Hematopoietic multipotent progenitor cell treated with erythropoietin and hydrocortisone succinate and interleukin-3 and kit ligand, for 4 days (in vitro differentiated cells): ENCODE measurements at places on chromosomes 4 and X.

DNA sequence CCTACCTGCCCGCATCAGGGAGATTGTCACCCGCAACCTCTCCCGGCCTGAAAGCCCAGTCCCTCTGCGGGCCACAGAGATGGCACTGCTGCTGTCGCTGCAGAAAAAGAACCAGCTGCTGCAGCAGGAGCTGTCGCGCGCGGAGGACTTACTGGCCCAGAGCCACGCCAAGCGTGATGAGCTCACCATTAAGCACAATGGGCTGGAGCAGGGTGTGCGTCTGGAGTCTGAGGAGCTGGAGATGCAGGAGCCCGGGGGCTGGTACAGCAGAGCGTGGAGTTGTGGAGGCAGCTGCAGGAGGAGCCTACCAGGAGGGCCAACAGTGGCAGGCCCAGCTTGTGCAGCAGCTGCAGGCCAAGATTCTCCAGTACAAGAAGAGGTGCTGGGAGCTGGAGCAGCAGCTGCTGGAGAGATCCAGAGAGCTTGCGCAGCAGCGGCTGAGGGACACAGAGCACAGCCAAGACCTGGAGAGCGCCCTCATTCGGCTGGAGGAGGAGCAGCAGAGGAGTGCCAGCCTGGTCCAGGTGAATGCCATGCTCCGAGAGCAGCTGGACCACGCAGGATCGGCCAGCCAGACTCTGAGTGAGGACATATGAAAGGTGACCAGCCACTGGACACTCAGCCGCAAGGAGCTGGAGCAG, 11.3 kb downstream of the SMIM10L2A start:
- no peak for DNase-seq

DNA sequence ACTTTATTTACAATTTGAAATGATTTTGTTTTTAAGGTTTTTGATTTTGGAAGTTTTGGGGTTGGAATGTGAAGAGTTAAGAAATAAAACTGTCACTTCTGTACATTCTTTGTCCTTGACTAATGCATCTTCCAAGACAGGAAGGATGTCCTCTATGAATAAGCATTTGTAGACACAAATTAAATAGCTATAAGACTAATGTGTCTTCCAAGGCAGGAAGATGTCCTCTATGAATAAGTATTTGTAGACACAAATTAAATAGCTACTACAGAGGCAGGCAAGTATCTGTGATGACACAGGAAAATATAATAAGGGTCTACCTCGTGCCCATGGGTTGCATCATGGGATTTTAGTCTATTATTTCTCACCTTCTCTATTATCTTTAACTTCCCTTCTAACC, 14.5 kb downstream of the PRSS48 start:
- DNase-seq = no peak

DNA sequence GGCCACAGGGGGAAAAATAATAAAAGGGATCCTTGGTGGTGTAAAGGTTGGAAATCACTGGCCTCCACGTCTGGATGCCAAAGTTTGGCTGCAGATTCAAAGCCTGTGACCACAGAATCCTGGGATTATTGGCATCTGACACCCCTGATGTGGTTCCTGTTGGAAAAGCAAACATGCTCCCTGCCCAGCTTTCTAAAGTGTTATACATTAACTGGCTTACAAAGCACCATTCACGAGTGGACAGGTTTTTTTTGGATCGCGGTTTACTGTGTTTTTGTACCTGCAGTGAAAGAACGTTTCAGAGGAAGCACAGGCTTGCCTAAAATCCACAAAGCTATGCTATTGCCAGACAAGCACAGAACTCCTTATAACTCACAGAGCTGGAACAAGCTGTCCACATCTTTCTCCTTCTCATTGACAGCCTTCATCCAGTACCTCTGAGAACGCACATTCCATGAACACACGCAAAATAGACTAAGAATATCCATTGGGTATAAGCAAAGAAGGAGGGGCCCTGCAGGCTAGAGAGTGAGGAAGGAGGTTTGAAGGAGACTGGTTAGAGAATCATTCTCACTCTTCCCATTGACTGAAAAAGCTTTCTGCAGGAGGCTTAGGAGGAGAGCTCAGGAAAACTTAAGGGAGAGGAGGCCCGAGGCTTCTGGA, 14.5 kb upstream of the CAPN6 start:
- DNase-seq = no peak

DNA sequence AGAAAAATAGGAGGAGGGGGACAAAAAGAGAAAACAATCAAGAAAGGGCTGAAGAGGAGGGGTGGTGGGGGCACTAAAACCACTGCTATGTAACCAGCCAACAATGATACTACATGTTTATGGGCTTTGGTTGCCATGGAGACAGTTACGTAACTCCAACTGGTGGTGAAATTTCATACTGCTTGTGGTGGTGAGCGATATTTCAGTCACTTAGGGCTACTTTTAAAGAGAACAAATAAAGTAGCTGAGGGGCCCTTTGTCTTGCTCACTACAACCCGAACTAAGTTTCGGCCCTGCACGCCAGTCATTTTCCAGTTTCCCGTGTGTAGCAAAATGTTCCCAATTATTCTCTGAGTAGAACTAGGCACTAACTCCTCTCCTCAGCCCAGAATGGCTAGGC, 275.2 kb upstream of the EDA2R start:
- DNase-seq = peak; percentile 64

DNA sequence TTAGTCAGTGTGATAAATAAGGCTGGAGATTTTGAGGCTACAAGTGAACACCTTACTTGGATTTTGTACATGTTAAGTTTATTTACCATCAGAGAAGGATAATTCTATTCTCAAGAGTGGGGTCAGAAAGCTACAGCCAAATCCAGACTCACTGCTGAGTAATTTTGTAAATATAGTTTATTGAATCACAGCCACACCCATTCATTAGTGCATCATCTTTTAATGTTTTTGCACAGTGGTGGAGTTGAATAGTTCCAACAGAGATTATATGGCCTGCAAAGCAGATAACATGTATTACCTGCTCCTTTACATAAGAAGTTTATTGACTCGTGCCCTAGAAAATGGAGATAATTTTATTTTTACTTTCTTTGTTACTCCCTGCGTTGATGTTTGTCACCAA, 60.4 kb downstream of the PCDH18 start:
- no peak for DNase-seq

DNA sequence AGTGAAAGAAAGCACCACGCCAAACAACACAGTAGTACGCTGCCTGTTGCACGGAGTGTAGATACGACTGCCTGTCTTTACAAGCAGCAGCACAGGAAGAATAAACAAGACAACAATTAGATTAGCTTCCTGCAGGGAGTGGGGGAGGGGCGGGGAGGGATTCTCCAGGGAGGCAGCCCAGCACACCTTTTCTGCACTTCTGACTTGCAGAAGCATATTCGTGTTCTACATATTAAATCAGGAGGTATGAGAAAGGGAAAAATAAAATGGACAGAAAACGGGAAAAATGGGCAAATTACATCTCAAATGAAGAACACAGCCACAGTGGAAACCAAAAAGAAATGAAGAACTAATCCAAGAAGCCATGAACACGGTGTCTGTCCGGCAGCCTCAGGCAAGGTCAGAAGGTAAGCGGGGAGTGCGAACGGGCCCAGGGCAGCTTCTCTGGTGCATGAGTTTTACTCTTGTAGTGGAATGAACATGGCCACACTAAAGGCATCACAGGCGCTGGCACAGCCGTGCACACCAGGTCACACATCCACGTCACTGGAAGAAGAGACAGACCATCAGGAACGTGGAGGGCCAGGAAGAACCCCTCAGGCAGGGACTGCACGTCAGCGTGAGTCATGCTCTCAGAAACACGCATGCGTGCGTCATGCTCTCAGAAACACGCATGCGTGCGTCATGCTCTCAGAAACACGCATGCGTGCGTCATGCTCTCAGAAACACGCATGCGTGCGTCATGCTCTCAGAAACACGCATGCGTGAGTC, 20.1 kb upstream of the ADRA2C start:
- no peak for DNase-seq

- DNase-seq = no peak
Observed at GRCh38 chrX:149858592-149858991, 22.4 kb upstream of the MAGEA8 start.

GRCh38 chr4:33974270-33974669, 2270.0 kb downstream of the ARAP2 start:
- DNase-seq = no peak

- no peak for DNase-seq
Observed at GRCh38 chr4:13092702-13093101, 391.4 kb downstream of the RAB28 start.

DNA sequence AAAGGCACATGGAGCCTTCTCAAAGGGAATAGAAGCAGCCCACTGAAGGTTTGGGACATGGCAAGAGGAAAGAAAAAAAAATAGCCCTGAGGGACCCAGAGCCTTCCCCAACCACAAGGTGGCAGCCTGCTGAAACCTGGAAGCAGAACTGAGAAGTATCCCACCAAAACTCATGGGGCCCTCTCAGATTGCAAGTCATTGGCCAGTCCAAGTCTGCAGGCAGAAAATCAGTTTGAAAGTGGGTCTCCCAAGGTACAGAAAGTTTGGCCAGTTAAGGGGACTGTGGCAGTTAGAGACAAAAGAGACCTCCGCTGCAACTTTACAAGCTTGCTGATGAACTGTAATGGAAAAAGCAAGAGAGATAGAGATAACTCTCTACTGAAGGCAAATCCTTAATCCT, 155.8 kb downstream of the ANTXR2 start:
- peak; percentile 73 for DNase-seq

- DNase-seq = no peak
Observed at GRCh38 chrX:38327775-38328081, 419 bp upstream of the RPGR start.

GRCh38 chr4:154433543-154433942, 58.1 kb downstream of the DCHS2 start:
- no peak for DNase-seq

DNA sequence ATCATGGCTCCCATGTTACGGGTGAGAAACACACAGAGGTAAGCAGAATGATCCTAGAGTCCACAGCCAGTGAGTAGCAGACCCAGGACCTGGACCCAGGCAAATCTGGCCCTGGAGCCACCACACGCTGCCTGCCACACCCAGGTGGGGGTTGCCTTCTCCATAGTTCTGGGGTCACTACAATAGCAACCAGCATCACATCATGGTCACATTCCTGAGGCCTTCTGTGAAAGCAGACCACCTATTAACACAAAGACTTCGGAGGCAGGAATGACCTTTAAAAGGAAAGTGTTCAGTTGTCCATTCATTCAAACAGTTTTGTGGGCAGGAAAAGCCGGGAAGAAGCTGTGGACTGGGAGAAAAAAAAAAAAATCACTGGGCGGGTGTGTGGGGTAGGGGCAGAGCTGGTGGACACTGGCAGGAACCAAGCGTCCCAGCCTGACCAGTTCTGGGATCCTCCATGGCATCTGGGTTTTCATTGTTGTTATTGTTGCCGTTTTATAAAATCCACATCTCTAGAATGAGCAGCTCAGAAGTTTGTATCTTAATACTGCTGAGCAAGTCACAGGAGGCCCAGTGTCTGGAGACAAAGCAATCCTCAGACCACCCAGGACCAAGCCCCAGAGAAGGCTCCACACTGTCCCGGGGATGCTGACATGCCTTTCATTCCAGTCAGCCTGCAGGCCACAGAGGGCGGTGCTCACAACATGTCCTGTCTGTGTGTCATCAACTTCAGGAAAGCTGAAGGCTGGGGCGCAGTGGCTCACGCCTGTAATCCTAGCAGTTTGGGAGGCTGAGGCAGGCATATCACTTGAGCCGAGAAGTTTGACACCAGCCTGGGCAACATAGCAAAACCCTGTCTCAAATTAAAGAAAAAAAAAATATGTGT, 67.0 kb downstream of the SEL1L3 start:
- no peak for DNase-seq

DNA sequence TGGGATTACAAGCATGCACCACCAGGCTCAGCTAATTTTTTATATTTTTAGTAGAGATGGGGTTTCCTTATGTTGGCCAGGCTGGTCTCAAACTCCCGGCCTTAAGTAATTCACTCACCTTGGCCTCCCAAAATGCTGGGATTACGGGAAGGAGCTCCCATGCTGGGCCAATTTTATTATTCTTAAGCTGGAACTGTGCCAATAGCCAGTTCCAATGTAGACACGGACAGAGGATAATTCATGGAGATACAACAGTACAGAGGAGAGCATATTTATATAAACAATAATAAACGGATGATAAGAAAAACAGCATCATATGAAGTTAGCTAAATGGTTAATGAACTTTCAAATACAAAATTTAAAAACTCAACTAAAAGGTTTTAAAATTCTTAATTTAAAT, 87.8 kb downstream of the PPA2 start:
- DNase-seq = no peak

DNA sequence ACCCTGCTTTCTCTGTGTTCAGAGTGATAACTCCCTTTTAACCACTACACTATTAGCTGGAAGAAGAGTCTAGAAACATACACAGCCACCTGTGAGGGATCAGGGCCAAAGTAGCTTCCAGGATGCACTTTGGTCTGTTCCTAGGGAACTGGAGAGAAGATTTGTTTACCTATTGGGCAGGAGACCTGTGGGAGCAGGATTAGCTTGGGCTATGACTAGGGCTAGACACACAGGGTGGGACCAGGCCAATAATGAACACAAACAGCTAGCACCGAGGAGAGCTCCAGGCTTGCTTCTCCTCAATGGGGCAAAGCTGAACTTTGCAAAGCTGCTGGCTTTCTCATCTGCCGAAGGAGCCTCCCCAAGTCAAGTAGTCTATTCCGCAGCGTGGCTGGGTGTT, 24.4 kb upstream of the MAP7D3 start:
- DNase-seq = no peak

- peak; percentile 71 for DNase-seq
Observed at GRCh38 chr4:24680746-24681448, 96.5 kb upstream of the DHX15 start.

- DNase-seq = peak; percentile 81
Observed at GRCh38 chr4:26330186-26330787, 9.5 kb downstream of the RBPJ start.

DNA sequence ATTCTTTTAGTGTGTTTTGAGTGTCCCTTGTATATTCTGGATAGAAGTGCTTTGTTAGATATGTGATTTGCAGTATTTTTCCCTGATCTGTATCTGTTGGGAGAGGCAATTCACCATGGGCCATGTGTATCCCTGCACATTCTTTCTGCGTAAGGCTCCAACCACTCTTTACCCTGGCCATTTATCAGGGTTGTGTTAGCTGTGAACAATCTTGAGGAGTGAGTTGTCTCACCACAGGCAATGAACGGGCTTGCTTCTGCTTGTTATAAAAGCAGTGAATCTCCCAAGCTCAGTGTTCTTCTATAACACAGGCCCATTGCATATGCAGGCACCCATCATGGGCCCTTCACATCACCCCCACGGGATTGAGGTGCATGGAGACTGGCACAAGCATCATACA, 18.9 kb upstream of the SMIM10 start:
- no peak for DNase-seq
